ENCODE measurements at places on chromosomes 7 and 10.
A peak's percentile ranks its signal among the peaks of the same experiment; 100 is the strongest.

DNA sequence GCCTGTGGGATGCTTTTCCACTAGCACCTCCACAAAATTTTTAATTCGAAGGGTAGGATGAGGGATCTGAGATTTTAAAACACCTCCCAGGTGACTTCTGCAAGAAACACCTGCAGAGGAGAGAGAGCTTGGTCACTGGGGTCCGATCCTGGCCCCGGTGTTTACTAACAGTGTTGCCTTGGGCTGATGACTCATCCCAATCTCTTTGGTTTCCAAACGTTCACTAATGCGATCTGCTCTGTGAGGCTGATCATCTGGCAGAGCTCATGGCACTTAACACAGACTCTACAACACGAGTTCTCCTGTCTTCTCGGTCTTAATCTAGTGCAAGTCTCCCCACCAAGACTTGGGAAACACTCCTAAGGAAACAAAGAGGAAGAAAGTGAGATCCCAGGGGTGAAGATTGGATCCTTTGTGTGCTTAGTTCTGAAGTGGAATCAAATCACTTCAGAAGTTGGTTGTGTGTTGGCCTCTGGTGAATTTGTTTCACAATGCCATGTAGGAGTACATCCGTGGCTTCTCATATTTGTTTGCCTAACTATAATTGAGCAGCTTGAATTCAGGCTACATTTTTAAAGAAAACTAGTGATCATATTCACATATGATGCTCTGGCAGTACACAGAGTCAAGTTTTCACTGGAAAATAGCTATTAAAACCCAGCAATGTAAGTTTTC lies 407.9 kb downstream of the NRG3 start:
- DNase-seq: no peak

DNA sequence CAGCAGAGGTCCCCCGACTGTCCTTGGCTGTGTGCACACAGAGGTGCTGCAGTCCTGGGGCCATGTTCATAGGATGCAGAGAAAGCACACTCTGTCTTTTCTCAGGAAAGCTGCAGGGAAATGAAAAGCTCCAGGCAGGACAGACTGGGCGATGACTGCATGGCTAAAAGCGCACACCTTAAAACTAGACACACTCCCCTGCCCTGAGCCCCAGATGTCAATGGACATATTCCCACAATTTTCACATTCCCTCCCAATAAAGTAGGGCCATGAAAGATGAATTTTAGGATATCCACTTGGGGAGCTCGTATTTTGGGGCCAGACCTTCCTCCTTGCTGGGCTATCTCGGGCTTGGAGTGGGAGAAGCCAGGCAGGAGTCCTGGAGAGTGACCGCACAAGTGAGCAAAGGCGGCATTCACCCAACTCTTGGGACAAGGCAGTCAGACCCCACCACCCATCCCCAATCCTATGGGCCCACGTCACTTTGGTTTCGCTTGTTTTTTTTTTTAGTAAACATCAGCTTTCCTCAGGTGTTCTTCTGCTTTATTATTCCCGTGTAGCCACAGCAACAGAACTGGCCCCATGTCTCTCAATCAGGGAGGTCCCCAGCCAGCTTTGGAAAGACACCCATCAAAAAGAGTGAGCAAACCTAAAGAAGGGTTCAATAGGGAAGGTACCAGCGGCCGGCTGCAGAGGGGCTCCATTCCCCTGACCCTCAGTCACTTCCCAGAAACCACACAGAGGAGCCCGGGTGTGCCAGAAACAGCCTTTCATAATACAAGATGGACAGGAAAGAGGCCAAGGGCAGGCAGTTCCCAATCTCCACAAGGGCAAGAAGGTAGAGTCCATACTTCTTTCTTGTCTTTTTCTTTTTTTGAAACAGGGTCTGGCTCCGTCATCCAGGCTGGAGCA lies 12.7 kb downstream of the GPRIN2 start:
- no peak for DNase-seq

DNA sequence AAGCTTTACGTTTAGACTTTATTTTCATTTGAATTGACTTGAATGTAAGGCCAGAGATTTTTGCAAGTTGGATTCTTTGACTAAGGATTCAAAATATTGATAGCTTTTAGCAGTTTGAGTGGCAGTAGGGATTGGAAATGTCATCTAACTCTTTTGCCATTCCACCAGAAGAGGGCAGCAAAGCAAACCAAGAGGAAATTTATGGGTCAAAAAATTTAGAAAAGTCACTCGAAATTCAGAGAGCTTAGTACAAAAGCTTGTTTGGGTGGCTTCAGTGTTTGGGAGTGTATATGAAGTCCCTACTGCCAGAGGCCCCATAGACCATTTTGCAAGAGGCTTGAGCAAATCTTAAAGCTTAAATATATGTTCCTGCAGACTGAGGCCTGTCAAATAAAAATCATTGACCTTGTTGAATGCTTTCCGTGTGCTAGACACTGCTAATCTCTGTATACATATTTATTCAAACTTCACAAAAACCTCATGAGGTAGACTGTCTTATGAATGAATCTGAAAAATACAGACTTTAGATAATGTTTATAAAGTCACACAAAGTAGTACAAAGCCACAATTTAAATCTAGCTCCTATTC lies 44.6 kb upstream of the RSBN1L start:
- DNase-seq: peak; percentile 10

- no peak for DNase-seq
These were observed 18.7 kb downstream of the IL15RA start for GRCh38 chr10:5958675-5959074.

DNA sequence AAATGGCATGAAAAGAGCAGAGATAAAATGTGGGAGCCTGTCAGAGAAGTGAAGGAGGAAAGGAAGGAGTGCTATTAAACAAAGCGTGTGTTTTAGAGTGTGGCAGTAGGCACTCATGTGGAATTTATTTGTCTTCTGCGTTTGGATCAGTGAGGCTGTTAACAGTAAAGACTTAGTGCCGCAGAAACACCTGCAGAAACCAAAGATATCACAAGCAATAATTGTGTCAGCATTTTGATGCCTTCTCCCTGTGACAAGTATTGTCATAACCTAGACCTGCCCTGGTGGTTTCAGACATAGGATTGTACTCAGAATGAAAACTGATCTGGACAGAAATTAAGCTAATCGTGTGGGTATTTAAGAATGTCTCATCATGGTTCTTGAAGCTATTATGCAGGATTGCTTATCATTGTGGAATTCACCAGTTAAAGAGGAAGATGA lies 191.0 kb downstream of the CAMK1D start:
- no peak for DNase-seq

- DNase-seq: peak; percentile 72
These were observed 21.1 kb downstream of the FAM53B start for GRCh38 chr10:124722798-124723783.

DNA sequence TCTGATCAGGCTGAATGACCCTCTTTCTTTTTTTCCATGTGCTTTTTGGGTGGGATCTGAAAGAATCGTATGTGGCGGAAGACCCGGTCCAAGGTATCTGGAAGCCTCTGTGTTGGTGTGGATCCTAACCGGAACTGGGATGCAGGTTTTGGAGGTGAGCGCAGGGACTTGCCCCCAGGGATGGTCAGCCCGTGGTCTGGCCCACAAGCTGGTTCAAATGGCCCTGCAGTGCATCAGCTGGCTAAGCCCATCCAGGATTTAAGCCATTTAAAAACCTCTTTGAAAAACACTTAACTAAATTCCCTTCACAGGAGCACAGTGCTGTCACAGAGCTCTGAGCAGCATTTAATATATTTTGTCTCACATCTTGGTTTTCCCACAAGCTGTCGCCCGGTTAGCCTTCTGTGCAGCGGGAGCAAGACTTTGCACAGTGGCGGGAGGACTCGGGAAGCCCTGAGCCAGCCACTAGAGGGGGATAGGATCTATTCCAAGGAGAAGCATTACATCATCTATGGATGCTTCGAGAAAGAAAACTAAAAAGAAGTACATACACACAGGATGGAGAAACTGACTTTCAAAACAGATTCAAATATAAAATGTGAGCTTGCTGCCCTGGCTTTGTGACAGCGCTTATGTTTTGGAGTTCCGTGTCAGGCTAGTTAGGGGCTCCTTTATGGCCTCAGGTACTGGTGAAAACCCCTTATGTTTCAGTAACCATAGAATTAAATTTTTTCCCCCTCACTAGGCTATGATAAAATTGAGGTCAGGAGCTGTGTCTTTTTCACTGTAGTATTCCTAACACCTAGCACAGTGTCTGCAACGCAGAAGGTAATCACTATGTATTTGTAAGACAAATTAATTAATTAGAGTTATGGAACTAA lies 11.3 kb downstream of the CPA2 start:
- DNase-seq: no peak

- no peak for DNase-seq
These were observed 256.9 kb downstream of the MDFIC start for GRCh38 chr7:115178835-115179234.

GRCh38 chr7:73734619-73735527 lies 3.7 kb downstream of the ABHD11 start:
- DNase-seq: peak; percentile 61

DNA sequence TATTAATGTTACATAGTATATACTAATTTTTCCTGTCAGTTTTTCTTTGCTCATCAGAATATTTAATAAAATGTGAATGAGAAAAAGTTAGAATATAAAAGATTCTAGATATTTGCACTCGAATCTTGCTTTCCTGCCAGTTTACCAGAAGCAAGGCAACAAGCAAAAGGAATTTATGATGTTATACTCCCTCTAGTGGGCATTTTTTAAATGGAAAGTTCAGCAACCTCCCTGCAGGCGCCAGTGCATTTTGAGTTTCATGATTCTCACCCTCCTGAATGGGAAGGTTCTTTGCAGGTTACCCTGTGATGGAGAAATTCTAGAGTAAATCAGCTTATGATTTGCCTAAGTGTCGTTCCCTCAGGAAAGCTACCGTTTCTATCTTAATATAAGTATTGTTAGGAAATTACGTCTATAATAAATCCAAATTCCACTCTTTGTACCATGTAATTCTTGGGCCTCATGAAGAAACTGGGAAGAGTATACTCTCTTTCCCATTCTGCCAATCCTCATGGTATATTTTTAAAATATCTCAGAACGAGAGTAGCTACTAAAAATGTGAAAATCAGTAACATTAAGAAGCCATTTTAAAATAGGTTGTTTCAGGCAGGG lies 350.0 kb downstream of the CRPPA start:
- no peak for DNase-seq

Measured in stimulated activated naive B cell treated with anti-CD40 and anti-IgM and Interleukin-4, amounts not matched to agents 10 μg/mL and 1 μg/mL and 100 μg/mL, for 72 hours (primary cell).